ENCODE measurements at places on chromosomes 6 and 20.
A peak's percentile ranks its signal among the peaks of the same experiment; 100 is the strongest.

- no peak for DNase-seq
Measured at GRCh38 chr6:122289762-122290539, 109.5 kb upstream of the HSF2 start.

DNA sequence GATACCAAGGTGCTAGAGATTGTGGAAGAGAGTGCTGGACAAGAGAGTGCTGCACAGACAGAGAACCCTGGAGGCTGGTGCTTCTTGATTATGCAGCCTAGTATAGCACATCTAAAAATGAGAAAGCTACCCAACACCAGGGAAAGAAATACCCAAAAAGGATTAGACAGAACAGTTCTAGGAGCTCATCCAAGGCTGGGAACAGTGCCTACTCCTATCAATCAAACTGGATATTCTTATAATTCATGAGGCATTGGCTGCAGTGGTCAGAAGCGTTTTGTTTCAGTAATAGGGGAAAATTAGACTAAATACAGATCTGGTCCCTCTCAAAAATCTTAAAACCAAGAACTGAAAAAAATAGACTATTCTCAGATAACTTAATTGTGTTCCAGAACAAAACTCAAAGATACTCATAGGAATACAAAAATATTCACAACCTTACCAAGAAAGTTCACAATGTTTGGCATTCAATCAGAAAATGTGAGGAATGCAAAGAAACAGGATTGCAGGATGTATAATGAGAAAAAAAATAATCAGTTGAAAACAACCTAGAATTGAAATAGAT, 222.9 kb downstream of the EPHA7 start:
- DNase-seq: no peak

GRCh38 chr20:19427480-19427879, 215.0 kb downstream of the SLC24A3 start:
- no peak for DNase-seq

- no peak for DNase-seq
Measured at GRCh38 chr6:131548441-131548840, 24.6 kb upstream of the ARG1 start.

GRCh38 chr20:11144114-11144950, 470.5 kb upstream of the JAG1 start:
- no peak for DNase-seq

DNA sequence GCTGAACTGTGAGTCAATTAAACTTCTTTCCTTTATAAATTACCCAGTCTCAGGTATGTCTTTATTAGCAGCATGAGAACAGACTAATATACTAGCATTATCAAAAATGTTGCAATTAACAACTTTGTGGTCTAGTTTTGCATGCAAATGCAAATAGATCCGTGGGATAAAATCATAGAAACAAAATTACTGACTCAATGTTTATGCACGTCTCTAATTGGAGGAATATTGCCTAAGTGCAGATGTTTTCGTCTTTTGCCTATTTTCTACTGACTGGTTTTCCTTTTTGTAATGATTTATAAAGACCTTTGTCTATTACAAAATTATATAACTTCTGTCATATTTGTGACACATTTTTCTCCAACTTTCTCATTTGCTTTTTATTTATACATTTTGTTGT, 51.9 kb downstream of the SYNE1 start:
- no peak for DNase-seq

DNA sequence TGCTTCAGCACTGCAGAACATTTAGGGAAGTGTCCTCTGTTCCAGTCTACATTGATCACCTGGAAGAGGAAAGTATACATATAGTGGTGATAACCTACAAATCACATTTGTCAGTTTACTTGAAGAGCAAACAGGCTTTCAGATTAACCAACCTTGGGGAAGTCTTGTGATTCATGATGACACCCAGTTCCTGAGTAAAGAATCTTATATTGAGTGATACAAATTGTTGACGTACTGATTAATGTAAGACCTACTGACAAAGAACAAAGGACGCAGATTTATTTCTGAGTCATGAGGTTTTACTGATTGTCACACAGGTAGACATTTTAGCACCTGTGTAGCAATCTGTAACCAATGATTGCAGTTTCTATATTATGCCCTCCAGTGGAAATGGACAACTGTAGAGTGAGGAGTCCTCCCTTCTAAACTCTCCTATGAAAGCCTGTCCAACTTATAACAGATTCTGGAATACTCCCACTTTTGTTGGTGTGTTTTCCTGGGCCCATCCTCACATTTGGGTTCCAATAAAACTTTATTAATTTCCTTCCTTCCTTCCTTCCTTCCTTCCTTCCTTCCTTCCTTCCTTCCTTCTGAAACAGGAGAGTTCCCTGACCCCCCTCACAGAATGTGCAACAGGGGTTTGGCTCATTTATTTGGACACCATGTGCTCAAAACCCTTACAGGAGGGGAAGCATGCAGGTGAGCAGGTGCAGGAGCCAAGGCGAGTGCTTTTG, 113.5 kb downstream of the SLC35B3 start:
- DNase-seq: no peak

GRCh38 chr20:21490105-21490504, 23.8 kb downstream of the NKX2-2 start:
- no peak for DNase-seq

DNA sequence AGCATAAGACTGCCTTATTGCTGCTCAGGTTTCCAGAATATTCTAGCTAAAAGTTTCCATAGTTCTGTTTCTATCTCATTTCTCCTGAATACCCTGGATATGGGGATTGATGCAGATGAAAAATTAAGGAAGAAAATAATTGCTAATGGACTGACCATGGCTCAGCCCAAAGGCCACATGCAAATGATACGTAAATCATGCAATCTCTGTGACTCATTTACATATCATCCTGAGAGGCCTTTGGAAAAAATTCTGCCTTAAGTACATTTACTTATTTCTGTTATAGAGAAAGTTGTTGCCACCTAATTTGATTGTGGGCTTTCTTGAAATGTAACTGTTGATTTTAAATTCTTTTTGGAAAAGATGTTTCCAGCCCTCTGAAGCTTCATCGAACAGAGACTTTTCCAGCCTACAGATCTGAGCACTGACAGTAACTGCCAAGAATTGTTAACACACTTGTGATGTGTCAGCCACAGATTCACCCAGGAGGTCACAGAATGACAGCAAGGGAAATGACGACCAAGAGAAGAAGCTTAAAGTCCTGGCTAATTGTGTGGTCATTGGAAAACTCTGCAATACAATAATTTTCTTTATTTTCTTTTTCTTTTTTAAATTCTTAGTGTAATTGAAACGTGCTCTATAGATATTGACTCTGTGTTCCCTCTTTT, 174.8 kb downstream of the DOK5 start:
- no peak for DNase-seq

DNA sequence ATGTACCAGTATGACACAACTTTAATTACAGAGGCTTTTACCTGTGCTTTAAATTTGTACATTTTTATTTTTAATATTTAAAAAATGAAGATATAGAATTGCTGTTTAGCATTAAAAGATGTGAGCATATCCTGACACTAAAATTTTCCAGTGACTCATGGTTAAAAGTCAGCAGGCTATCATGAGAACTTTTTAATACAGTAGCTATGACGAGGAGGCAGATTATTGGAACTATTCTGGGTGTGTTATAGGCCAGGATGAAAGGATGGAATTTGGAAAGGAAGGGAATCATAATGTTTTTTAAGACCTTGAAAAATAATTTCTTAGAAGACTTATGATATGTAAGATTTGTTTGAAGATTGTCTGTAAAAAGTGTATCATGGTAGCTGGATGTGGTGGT, 91.0 kb downstream of the GFRA4 start:
- DNase-seq: no peak

DNA sequence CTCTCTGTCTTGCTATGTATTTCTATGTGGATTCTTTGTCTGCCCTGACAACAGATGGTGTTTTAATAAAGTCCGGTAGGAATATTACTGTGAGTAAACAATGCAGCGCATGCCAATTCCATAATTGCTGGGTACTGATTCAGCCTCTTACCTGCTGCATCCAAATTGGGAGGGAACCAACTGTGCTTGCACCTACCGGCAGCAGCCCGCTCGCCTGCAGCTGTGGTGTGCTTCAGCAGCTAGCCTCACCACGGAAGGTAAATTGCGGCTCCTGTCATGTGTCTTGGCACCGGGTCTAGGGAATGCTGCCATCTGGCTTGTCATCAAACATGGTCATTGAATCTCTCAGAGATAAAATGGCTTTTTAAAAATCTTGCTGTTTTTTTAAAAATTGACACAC, 704.8 kb upstream of the SLC35B3 start:
- DNase-seq: no peak

DNA sequence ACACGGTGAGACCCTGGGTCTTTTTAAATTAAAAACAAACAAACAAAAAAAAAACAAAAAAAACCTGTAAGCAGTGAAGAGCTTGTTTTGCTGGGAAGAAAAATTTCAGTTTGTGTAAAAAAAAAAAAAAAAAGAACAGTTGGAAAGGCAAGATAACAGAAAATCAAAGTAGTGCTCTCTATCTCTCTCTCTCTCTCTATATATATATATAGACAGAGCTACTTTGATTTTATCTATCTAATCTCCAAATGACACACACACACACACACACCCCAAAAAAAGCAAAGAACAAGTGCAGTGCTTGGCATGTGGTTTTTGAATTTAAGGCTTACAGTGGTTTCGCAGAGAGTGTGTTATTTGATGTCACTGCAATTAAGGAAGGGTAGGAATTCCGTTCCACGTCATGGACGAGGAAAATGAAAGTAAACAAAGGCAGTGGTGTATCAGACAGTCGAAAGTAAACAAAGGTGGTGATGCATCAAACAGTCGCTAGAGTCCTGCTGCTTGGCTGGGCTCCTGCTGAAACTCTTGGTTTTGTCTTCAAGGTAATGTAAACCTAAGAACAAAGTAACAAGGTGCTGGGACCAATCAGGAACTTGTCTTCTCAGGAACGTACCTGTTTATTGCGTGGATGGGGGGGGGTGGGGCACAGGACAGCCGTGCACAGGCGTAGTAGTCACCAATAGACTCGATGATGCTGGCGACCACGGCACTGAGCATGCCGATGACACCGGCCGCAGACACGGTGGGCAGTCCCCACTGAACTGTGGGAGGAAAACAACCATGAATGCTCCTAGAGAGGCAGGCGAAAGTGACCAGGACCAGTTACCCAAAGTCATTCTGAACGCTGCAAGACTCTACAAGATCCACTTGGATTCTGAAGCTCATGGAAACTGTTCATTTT, 131.8 kb downstream of the SLC23A2 start:
- no peak for DNase-seq

DNA sequence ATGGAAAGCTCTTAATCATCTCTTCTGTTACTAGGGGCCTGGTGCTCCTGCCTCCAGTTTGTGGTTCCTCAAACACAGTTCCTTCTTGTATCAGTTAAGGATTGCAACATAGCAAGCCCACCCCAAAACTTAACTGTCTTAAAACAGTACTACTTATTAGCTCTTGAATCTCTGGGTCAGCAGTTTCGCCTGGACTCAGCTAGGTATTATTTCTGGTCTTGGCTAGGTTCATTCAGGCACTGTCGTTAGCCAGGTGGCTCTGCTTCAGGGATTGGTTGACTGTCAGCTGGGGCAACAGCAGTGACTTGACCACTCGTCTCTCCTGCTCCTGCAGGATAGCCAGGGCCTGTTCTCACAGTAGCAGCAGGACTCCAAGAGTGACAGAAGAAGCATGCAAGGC, 30.0 kb upstream of the RALY start:
- no peak for DNase-seq

DNA sequence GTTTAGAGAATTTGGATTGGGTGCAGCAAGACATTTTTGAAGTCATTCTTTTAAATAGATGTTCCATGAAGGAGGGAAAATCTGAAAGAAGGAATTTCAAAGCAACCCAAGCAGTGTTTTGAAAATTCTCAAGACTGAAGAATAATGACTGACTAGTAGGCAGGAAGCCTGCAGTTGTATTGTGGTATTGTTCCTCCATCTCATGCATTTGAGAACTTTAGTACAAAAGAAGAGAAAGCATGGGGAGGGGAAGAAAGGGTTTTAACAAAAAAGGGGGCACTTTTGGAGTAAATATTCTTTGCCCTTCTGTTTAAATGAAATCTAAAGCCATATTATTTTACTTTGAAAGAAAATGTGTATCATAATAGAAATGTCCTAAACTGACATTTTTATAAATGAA, 6.6 kb downstream of the NCOA3 start:
- DNase-seq: no peak

DNA sequence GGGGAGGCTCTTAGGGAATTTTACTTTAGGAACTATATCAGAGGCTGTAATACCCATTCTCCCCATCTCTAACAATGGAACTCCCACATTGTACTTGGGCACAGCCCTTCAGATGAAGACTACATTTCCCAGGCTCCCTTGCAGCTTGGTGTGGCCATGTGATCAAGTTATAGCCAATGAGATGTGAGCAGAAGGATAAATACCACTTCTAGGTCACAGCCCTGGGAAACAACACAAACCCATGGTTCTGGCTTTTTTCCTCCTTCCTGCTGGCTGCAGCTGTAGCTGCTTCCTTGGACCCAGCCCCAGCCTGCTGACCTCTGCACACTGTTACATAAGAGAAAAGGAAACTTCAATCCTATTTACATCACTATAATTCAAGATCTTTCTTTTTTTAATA, 445.9 kb upstream of the JARID2 start:
- DNase-seq: peak; percentile 13

DNA sequence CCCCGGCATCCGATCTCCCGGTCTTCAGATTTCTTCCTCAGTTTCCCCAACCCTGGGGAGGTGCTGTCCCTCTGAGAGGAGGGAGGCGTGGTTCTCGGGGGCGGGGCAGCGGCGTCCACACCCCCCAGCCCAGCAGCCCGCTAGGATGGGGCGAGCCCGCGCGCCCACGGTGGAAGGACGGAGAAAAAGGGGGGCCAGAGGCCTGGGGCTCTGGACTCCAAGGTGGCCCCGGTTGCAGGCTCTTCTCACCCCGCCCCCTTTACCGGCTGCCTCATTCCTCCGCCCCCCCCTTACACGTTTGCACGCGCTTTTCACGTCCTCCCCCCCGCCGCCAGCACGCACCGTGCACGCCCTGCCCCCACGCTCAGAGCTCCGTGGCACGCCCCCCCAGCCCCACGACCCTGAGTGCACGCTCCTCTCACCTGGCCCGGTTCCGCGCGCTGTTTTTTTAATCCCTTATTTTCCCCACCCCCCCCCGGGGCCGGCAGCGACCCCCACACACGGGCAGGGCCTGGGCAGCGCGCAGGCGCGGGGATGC, 402 bp downstream of the ZBTB12 start:
- DNase-seq: peak; percentile 64

GRCh38 chr6:15905488-15906419, 223.1 kb upstream of the MYLIP start:
- no peak for DNase-seq

GRCh38 chr6:7136859-7137334, 29.1 kb downstream of the RREB1 start:
- no peak for DNase-seq

GRCh38 chr20:31633339-31633914, 4.3 kb upstream of the COX4I2 start:
- no peak for DNase-seq

GRCh38 chr6:89475634-89476033, 42.7 kb downstream of the ANKRD6 start:
- DNase-seq: no peak

All from stimulated activated CD4-positive, alpha-beta T cell treated with anti-CD3 and anti-CD28 coated beads, Interleukin-2, amount 100 ng/mL, for 4 hours (primary cell).